ENCODE measurements at places on chromosomes 1 and 21.

- no peak for DNase-seq
Measured at GRCh38 chr1:101154547-101154946, 82.3 kb upstream of the S1PR1 start.

GRCh38 chr21:37008724-37009123 lies 2.2 kb downstream of the RIPPLY3 start:
- no peak for DNase-seq

GRCh38 chr1:210938416-210938925 lies 195.5 kb downstream of the KCNH1 start:
- DNase-seq, result no peak

GRCh38 chr1:222792744-222793143 lies 22.1 kb upstream of the DISP1 start:
- no peak for DNase-seq

DNA sequence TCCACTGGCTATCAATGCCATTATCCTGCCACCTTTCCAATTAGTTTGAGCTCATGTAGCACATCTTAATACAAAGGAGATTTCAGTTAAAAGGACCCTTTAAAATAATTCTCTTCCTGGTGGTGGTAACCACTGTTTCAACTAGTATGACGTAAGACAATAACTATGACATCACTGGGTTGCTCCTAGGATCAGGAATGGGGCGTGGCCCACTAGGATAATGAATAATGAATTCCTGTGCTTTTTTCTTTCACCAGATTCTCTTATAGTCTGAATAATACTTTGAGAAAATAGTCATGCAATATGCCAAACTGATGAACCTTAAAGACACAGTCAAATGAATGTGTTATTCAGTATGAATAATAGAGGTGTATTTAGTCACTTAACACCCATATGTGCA lies 10.6 kb upstream of the KIFAP3 start:
- no peak for DNase-seq

GRCh38 chr21:45150638-45151131 lies 76.3 kb downstream of the ADARB1 start:
- no peak for DNase-seq

- no peak for DNase-seq
Measured at GRCh38 chr1:236407059-236407458, 13.0 kb downstream of the EDARADD start.

DNA sequence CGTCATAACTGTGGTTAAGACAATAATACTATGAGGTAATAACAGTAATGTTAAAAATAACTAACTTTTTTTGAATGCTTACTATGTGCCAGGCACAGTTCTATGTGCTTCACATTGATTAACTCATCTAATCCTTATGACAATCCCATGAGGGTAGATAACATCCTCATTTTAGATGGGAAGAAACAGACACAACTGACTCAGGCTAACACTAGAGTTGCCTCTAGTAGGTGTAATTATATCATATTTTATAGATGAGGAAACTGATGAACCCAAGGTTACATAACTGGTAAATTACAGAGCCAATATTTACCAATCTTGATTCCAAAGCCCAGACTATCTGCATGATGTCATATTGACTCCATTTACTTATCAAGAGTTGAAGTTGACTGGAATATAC lies 23.5 kb downstream of the SERPINC1 start:
- no peak for DNase-seq

GRCh38 chr1:81387446-81387845 lies 413.3 kb upstream of the ADGRL2 start:
- DNase-seq, result no peak

- DNase-seq, result no peak
Measured at GRCh38 chr1:168617974-168618750, 41.8 kb downstream of the XCL1 start.

GRCh38 chr1:107687849-107688753 lies 276.9 kb downstream of the VAV3 start:
- DNase-seq, result peak; percentile 51

- no peak for DNase-seq
Measured at GRCh38 chr1:54854381-54855020, 32.5 kb downstream of the DHCR24 start.

- no peak for DNase-seq
Measured at GRCh38 chr1:246106342-246106763, 400.7 kb downstream of the SMYD3 start.

- DNase-seq, result no peak
Measured at GRCh38 chr21:20570824-20571232, 427.4 kb upstream of the NCAM2 start.
